ENCODE measurements at places on chromosomes 3 and 15.
A peak's percentile ranks its signal among the peaks of the same experiment; 100 is the strongest.

DNA sequence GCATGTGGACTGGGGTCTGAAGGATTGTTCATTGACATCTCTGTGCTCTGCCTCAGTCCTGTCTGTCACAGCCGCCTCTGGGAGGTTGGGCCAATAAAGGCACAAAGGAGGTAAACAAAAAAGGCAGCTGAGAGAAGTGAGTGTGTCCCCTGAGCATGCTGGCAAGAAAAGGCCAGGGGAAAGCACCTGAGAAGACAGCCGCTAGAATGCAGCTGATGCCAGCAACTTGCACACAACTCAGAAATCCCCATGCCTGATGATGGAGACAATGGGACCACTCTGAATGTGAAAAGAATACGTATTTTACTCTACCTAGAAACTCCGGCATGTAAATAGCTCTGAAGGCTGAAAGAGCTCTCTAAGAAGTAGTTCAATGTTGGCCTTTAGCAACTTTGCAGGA is 118.7 kb downstream of the KCNH8 start:
- no peak for DNase-seq

DNA sequence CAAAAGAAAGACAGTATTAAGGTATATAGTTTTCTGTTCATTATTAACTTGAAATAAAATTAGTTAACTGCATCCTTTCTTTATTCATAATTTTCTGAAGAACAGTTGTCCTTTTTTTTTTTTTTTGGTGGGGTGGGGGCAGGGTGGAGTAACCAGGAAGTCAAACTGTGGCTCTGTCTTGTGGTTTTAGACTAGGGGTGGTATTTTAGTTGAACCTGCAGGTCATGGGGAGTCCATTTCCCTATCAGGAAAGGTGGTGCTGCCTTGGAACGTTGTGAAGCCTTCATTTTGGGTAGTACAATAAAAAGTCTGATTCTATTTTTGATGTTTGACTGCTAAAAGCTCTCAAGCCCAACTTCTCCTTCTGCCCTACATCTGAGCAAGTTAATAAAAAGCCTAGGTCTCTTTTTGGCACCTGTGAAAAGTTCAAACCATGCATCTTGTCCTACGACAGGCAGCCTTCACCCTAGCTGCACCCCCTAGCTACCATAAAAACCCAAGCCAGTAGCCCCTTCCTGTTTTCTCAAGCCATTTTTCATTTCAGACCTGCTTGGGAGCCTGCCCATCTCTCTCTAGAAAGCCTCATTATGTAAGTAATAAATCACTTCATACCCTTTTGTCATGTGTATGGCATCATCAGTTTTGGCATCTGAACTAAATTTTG is 31.2 kb upstream of the RIOX2 start:
- no peak for DNase-seq

DNA sequence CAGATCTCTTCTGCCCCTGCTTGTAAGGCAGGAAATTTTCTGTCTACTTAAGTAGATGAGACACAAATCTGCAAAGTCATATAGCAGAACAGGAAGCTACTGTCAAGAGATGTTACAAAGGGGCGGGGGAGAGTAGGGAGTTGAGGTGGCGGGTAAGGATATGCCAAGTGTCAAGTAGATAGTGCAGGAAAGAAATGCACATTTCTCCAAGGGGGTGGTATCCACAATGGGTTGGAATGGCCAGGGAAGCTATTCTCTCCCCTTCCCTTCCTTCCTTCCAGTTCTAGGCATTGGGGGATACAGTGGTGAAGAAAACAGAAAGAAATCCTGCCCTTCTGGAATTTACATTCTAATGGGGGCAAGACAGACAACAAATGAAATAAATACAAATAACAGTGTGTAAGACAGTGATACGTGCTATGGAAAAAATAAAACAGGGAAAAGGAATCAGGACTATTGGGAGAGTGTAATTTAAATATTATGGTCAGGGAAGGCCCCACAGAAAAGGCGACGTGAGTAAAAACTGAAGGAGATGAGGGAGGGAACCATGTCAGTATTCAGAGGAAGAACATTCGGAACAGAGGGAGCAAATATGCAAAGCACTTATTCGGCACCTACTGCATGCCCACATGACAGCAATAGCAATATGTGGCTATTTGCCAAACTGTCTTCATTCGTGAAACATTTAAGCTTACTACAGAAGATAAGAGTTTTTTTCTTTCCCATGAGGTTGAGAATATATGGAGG is 42.8 kb upstream of the RNU6-1 start:
- DNase-seq, result no peak

GRCh38 chr3:128153156-128154041 is at the start of gene EEFSEC:
Gene EEFSEC (plus strand): TSS chr3:128153481. CDS start chr3:128153508, 27 bp downstream.
- DNase-seq, result peak; percentile 85

DNA sequence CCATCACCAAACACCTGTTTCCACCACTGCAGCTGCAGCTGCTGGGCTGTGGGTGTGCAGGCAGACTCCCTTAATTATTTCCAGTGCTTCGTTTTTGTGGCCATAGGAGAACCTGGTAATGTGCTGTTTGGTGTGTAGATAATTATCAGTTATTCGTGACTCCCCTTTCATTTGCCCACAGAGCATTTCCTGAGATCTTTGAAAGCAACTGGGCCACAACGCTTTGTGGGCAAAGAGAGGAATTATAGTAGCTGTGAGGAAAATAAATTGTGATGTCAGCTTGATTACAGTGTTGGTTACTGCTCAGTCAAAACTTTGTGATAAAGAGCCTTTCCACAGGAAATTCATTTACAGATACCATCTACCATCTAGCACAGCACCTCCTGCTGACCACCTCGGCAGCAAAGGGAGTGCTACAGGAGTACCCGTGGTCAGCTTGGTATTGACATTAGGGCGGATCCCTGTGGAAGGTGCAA is 193.3 kb upstream of the SLCO3A1 start:
- DNase-seq, result no peak

DNA sequence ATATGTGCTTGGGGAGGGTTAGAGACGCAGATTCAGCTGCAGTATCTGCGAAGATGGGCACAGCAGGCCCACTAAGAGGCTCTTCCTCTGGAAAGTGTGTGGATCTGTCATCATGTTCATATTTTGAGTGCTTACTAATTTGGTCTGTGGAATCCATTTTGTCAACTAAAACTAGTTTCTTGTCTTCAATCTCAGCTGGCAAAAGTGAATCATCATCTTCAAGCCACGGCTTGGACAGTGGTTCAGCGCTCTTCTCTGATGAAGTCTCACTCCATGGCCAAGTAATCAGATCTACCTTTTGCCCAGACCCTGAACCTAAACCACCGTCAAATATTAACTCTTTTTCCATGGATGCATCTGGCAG is 76.2 kb downstream of the IMPG2 start:
- no peak for DNase-seq

GRCh38 chr3:197027896-197028727 is 1.5 kb downstream of the MELTF start:
- no peak for DNase-seq

GRCh38 chr15:56325186-56325585 is 40.0 kb upstream of the TEX9 start:
- DNase-seq, result no peak

- no peak for DNase-seq
These were observed 73.7 kb downstream of the ARHGEF26 start for GRCh38 chr3:154194877-154195276.

DNA sequence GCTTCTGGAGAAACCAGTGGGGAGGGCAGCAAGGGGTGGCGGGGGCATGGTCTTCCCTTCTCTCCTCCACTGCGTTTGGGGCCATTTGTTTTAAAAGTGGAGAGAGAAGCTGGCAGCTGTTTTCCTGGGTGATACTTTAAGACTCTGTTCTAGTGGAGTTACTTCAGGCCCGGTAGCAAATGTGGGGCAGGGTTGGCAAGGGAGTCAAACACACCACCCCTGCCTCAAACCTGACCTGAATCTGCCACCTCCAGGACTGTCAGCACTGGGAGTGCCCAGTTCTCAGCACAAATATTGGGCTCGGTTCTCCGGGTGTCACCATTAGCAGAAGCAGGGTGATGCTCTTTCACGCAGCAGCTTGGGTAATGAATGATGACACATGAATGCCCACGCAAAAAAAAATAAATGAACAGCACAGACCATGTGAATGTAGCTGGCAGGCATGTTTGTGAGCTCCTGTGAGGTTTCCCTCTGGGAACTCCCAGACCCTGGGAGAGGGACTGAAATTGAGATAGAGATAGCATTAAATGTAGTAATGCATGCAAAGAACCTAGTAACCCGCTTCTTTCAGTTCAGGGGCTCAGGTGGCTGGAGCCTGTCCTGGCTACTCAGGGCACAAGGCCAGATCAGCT is 424.0 kb downstream of the MCTP2 start:
- DNase-seq, result no peak

- DNase-seq, result no peak
These were observed 19.5 kb upstream of the EID1 start for GRCh38 chr15:48858401-48858800.

DNA sequence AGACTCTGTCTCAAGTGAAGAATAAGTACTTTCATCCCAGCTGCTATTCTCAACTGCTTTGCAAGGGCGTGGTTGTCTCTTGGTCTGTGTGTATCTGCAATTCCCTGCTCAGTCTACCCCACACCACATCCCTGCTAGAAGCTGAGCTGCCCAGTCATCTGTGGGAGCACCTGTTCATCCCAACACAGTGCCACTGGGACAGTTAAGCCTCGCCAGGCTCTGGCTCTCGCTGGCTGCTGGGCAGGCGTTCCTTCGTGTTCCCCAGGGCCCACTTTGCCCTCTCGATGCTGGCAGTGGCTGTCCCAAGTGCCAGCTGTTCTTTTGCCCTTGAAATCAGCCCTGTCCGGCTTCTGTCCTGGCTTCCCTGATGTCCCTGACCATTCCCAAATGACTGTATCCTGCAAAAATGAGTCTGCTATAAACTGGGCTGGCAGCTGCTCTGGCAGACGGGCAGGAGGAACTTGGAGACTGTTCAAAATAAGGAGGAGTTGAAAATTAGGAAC is 91.6 kb upstream of the KLHL25 start:
- DNase-seq, result no peak

- no peak for DNase-seq
These were observed 26.1 kb downstream of the EAF1 start for GRCh38 chr3:15453501-15453900.

DNA sequence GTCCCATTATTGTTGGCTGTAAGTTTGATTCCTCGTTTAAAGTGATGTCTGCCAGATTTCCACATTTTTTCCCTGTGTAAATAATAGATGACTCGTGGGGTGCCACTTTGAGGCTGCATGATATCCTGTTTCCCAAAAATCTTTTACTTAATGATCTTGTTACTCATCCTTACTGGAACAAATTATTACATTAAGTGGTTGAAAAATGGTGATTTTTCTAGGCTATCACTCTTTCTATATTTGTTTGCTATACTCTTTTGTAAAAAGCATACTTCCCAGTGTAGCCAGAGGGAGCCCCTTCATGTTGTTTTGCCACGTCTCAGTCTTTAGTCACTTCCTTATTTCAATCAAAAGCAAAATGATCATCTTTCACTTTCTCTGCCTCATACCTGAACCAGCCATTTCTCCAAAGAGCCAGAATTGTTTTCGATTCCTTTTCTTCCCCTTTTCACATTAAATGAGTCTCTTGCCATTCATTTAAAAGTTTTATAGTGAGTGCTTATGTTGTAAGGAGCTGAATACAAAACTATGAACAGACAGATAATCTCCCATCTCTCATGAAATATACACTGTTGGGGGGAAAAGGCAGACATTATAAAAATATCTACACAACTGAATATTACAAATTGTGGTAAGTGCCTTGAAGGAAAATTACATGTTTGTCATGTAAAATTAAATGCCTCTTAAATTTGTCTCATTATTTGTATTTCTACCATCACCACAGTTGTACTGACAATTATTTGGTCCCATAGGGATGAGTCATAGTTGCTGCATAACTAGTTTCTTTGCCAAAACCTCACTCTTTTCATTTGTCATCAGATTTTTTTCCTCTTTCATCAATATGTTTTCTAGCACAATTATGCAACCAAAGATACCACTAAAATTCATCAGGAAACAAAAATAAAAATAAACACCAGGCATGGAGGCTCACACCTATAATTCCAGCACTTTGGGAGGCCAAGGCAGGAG is 41.5 kb downstream of the ADGRG7 start:
- DNase-seq, result no peak

GRCh38 chr3:10823516-10823818 is 7.4 kb downstream of the SLC6A11 start:
- DNase-seq, result no peak

DNA sequence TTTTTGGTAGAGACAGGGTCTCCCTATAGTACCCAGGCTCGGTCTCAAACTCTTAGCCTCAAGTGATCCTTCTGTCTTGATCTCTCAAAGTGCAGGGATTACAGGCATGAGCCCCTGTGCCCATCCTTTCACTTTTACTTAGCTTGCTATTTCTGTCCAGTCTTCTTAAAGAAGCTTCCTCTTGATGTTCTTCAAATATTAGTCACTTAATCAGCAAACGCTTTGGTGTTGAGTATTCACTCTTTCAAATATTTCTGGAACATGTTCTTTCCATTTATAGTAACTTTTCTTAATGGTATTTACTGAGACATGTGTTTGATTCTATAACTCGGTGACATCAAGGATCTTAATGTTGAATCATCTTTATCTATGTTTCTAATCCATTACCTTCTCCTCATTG is 122.1 kb downstream of the CNTN6 start:
- DNase-seq, result no peak

All from right lobe of liver (tissue), 6 donors.